ENCODE measurements at places on chromosomes 6 and 20.

- DNase-seq, result no peak
Measured at GRCh38 chr6:132537145-132537544, 932 bp upstream of the TAAR9 start.

DNA sequence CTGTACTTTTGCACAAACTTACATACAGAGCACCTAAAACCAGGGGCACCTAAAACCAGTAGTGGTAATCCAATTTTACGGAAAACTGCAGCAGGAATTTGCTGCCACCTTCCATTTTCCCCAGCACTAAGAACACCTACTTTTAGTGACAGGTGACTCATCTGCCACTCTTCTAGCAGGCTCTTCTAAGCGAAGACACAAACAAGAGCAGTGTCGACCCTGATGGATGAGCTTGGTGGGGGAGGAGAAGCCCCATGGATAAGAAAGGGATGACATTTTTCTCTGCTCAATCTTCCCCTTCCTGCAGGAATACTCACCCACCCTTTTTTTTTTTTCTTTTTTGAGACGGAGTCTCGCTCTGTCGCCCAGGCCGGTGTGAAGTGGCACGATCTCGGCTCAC lies 116.9 kb downstream of the GMPR start:
- DNase-seq, result no peak

- DNase-seq, result no peak
Measured at GRCh38 chr6:86936834-86937218, 502 bp upstream of the HTR1E start.

DNA sequence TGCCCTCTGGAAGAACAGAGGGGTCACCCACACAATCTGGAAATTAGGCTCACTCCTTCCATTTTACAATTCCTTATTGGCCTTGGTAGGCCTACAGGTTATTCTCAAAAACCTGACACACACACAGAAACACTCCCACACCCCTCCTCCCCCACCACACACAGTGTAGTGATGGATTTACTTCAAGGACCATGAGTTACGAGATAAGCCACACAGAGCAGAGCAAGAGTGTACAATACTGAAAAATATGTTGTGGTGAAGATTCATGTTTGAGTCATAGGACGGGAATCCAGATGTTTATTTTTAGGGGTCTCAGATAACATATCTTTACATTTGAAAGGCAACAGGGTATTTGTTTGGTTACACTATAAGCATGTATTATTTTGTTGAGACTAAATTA lies 291.9 kb downstream of the PLCB1 start:
- peak; percentile 88 for DNase-seq

- no peak for DNase-seq
Measured at GRCh38 chr6:24935366-24936152, at the start of gene RIPOR2. RIPOR2 (minus strand) TSS chr6:24935960; CDS start chr6:24935898, 62 bp downstream.

DNA sequence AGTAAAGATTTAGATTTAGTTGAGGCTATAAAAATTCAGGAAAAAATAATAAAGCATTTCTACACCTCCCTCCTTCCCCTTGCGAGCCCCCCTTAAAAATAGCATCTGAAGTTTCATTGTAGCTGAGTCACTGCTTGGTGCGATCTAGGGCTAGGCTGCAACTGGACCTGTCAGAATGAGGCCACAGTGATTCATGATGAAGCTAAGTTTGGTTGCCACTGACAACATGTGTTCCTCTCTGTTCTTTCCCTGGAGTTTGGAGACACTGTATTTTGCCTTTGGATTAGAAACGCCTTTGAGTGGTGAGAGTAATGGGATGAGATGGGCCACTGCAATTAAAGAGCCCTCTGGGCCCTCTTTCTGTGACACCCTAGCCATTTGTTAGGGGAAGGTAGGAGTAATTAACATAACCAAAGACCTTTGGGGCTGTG lies 334.1 kb downstream of the NRN1 start:
- peak; percentile 57 for DNase-seq

GRCh38 chr6:49966823-49967222 lies 2.6 kb downstream of the DEFB113 start:
- no peak for DNase-seq

DNA sequence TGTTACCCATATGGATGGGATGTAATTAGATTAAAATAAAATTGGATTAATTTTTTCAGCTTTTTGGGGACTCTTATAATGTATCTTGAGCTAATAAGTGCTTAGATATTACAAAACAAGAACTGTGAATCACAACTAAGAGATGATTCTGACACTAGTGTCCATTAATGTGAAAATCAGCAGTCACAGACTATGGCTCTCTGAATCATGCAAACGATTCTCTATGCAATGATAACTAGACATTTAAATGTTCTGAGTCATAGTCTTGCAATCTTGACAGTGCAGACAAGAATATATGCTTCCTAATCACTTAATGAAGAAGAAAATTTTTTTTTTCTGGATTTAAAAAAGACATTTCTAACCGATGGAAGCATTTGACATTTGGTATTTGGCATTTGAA lies 82.2 kb upstream of the OPRM1 start:
- no peak for DNase-seq

DNA sequence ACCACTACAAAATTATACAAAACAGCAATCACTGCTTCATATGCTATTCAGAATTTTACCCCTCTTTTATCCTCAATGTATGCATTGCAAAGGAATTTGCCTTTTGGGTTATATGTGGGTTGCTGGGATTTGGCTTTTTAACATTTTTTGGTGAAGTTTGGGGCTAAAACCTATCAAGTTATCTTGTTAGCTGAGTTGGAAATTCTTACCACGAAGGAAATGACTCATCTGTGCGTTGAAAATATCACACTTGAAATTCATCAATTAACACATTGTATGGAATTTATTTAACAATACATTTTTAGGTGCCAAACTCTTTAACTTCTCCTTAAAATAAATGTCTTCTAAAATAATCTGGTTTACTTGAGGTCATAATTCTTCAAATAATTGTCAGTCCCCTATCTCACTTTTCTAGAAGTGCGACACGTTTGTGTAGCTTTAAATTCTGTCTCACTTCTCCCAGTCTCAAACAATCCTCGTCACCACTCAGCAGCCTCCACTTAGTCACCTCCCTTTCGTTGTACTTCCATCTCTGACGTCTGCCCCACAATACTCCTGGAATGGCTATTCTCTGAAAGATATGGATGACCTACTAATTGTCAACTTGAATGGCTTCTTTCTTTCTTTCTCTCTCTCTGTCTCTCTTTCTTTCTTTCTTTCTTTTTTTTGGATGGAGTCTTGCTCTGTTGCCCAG lies 88.5 kb downstream of the PHACTR1 start:
- no peak for DNase-seq

DNA sequence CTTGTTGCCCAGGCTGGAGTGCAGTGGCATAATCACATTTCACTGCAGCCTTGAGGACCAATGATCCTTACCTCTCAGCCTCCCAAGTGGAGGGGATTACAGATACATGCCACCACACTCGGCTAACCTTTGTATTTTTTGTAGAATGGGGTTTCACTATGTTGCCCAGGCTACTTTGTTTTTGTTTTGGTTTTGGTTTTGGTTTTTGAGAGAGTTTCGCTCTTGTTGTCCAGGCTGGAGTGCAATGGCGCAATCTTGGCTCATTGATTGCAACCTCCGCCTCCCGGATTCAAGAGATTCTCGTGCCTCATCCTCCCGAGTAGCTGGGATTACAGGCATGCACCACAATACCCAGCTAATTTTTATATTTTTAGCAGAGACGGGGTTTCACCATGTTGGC lies 105.5 kb downstream of the BMP7 start:
- DNase-seq, result no peak
